ENCODE measurements at places on chromosomes 13 and 19. TPM values are rescaled to one million over a fixed set of nuclear protein-coding genes. Genes with fewer than 3 reads are reported as not detected.
A peak's percentile ranks its signal among the peaks of the same experiment; 100 is the strongest.

GRCh38 chr13:31611214-31611613, 128.1 kb upstream of the RXFP2 start:
- no peak for DNase-seq

TEKTIP1 gene
- total RNA-seq, result not detected

DNA sequence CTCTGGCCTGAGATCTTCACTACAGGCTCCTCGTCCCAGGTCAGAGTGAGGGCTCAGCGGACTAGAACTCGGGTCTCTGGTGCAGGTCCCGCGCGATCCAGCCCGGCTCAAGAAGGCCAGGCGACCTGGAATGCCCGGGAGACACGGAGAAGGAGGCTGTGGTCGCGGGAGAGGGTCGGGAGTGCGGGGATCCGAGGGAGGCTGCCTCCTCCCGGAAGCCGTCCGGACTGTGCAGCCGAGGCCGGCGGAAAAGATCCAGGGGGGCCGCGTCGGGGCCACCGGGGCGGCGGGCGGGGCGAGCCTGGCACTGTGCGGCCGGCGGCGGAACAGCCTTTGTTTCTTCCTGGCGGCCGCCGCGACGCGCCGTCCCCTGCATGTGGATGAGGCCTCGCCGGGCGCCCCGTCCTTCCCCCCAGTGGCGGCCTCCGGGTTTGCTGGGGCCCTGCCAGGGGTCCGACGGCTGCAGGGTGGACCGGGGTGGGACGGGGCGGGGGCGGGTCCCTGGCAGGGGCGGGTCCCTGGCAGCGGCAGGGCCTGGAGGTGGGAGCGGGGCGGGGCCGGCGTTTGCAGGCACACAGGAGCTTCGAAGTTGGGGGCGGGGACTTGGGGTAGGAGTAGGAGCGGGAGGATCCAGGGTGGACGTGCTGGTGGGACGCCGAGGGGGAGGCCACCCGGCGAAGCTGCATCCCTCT, 1.0 kb upstream of the SLC7A10 start:
- DNase-seq, result no peak

GRCh38 chr19:50205681-50206138, 2.3 kb downstream of the MYH14 start:
- DNase-seq, result no peak

- no peak for DNase-seq
These were observed 46.1 kb downstream of the HSPH1 start for GRCh38 chr13:31115616-31116015.

- no peak for DNase-seq
These were observed 344.7 kb downstream of the KLF5 start for GRCh38 chr13:73403355-73404120.

CEP89 gene
- total RNA-seq, result 19.1 TPM

DNA sequence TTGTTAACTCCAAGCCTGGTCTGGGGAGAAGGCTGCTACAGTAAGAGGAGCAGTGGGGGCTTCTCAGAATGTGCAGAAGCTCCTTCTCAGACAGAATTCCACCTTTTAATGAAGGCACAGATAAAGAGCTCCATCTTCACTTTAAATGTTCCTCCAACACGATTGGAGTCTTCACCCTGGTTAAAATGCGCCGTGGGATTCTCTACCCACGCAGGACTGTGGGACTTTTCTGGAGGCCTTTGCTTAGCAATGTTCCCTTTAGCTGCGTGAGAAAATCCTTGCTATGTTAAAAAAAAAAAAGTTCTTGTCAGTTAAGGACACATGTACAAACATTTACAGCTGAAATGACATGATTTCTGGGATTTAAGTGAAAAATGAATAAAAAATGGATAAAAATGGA, 546.3 kb downstream of the MYO16 start:
- DNase-seq, result no peak

DNA sequence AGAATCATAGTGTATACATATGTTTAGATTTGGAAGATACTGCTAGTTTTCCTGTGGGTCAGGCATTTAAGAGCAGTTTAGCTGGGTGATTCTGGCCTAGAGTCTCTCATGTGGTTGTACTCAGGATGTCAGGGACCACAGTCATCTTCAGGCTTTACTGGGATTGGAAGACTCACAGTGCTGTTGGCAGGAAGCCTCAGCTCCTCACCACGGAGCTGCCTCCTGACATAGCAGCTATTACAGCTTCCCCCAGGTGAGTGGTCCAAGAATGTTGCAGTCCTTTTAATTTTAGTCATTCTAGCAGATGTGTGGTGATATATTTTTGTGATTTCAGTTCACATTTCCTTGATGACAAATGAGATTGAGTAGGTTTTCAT, 16.9 kb upstream of the GPR18 start:
- DNase-seq, result peak; percentile 20

GRCh38 chr19:41876847-41877832, at the start of gene CD79A:
TSS of gene CD79A (plus strand) at chr19:41877279. CDS start at chr19:41877305, 26 bp downstream.
- no peak for DNase-seq

DNA sequence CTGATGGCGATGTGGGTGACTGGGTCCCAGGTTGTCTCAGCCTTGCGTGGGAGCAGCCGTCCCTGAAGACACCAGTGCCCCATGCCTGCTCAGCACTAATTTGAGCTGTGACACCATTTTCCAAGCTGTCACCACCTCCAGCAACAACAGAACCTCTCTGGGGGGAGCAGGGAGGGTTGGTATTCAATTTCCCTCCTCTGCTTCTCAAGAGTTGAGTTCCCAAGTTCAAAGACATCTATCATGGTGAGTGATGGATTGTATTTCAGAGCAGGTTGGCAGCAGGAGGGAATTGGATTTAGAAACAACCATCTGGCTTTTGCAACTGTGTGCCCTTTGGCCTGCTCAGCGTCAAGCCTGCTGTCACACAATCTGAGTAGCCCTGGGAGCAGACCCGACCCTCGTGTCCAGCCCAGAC, 46.9 kb upstream of the UQCRFS1 start:
- DNase-seq, result no peak

DNA sequence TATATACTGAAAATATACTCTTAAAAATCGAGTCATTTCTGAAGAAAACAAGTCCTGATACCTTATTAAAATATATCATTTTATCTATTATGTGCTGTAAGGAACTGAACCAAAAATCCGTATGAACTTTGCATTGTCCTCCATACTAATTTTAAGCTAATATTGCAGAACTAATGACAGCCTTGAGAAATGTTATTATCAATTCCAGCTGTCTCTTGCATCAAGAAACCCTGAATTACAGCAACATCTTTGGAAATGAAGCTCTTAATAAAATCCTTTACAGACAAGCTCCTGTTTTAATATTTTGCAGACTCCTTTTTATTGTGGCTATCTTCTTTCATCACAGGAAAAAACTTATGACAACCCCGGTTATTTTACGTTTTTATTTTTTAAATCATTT, 1335.3 kb downstream of the EFNB2 start:
- DNase-seq, result no peak
